ENCODE measurements at places on chromosomes 5 and 9. TPM values are rescaled to one million over a fixed set of nuclear protein-coding genes. Genes with fewer than 3 reads are reported as not detected.

Gene PCYOX1L
- total RNA-seq, result 15.7 TPM

DNA sequence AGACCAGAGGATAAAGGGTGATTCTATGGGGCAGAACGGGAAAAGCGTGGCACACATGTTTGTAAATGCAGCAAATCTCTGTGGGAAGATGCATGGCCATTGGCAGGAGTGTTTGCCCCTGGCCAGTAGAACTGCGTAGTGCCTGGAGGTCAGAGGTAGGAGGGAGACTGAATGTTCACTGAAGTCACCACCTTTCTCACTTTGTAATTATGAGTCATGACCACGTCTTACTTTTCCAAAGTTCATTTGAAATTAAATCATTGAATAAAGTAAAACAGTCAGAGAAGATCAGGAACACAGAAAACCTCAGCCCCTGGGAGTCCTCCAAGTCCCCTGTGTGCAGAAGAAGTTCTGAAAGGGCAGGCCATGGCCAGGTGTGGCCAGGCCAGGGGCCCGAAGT is 4.6 kb downstream of the PTGES start:
- no peak for DNase-seq

GRCh38 chr5:171311322-171312077 is 2.5 kb downstream of the TLX3 start:
- peak; percentile 69 for DNase-seq

DNA sequence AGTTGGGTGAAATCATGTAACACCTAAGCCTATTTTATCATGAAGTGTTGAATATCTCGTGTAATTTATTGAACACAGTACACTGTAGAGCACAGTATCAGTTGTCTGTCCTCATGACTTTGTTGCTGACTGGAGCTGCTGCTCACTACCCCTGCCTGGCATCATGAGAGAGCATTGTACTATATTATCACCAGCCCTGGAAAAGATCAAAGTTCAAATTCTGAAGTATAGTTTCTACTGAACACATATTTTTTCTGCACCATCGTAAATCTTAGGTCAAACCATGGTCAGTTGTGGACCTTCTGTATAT is 169.3 kb upstream of the RAI14 start:
- no peak for DNase-seq

DNA sequence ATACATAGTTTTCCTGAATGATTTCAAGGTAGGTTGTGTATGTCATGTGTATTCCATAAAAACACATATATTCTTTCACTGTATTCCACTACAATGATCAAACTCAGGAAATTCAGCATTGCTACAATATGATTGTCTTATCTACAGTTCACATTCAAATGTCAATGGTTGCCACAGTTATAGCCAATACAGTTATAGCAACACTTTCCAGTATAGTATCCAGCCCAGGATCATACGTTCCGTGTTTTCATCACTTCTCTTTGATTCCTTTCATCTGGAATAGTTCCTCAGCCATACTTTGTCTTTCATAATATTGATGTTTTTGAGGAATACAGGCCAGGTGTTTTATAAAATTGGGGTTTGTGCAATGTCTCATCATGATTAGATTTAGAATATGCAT is 9.5 kb downstream of the OR2S2 start:
- no peak for DNase-seq

- DNase-seq, result no peak
Measured at GRCh38 chr5:32600054-32600622, 14.8 kb downstream of the SUB1 start.

DNA sequence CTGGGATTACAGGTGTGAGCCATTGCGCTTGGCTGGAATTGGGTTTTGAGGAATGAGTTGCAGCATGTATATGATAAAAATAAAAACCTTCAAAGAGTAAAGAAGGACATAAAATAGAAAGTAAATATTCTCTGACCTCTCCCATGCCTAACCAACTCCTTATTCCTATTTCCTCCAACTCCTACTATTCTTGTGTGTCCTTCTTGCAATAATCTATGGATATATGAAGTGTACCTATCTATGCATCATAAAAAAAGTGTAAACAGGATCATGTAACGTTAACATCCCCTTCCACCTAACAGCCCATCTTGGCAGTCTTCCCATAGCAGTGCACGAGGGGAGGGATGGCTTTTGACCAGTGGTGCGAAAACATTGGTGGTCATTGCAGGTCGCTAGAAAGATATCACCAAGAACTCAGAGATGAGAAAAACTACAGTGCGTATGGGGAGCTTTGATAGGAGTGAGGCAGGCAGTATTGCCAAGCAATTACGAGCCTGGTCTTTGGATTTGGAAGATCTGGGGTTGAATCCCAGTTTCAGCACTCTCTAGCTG is 69.9 kb downstream of the PPARGC1B start:
- DNase-seq, result no peak

Gene NEUROG1
- total RNA-seq, result 0.39 TPM

- no peak for DNase-seq
Measured at GRCh38 chr5:123085638-123086286, 3.3 kb upstream of the PRDM6 start.

DNA sequence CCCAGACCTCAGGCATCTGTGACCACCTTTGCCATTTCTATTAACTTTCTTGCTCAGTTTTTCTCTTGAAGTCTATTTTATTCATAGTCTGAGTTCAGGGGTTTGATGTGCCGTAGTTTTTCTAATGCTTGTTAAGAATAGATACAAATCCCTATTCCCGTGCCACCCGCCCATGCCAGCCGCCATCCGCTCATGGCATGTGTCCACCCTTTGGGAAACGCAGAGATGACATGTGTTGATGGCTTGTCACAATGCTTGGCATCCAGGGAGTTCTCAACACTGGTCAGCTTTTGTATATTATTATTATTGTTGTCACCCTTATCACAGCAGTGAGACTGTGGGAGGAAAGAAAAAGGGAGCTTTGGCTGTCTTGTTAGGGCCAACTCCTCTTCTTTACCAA is 17.3 kb upstream of the ANGPTL2 start:
- DNase-seq, result no peak

GRCh38 chr5:22249209-22249729 is 603.9 kb downstream of the CDH12 start:
- no peak for DNase-seq

- DNase-seq, result no peak
Measured at GRCh38 chr9:107308461-107308860, 25.4 kb downstream of the RAD23B start.

DNA sequence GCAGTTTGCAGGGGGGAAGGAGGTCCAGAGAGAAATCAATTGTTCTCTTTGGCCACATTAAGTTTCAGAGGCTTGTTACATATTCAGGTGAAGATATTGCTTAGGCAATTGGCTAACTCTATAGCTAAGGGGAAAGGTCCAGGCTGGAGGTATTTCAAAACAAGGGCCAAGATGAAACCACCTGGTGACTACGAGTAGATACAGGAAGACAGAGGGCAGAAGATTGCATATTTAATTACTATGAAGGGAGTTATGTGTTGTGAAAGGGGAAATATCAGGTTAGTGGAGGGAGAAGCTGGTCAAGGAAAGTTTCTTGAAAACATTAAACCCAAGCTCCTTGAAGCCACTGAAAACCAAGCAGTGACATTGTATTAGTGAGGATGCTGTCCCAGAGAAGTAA is 1.9 kb upstream of the RAD23B start:
- DNase-seq, result no peak

DNA sequence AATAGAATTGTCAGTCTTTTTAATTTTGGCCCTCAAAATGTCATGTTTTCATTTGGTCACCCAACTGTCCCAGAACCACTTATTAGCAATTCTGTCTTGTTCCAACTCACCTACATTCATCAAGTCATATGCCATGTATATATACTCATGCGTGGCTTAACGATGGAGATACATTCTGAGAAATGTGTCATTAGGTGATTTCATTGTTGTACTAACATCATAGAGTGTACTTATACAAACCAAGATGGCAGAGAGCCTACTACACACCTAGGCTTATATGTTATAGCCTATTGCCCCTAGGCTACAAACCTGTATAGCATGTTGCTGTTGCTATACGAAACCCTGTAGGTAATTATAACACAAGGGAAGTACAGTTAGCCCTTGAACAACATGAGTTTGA is 36.6 kb downstream of the RNF38 start:
- DNase-seq, result no peak

- DNase-seq, result no peak
Measured at GRCh38 chr9:112011051-112011620, 114.5 kb downstream of the UGCG start.

Gene MARVELD2
- 2.4 TPM for total RNA-seq

GRCh38 chr9:136799854-136800657 is 3.9 kb downstream of the CCDC183 start:
- DNase-seq, result no peak

DNA sequence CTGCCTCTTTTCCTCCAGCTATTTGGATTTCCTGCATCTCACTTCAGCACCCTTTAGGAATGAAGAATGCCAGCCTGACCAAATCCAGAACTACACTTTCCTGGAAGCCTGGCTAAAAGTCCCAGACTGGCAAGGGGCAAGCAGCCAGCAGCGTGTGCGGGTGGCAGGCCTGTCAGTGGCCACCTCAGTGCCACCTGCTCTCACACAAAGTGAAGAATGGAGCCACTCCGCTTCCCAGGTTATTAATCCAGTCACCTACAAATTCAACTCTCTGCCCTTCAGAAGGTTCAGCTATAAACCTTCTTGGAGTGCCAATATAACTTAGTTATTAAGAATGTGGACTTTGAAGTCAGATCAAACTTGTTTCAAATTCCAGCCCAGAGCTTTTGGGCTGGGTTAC is 6.7 kb upstream of the ALDOB start:
- DNase-seq, result no peak

Gene NR5A1
- total RNA-seq, result 0.11 TPM

Gene CARD6
- total RNA-seq, result 6.8 TPM

Gene DTWD2
- total RNA-seq, result 7.7 TPM
